ENCODE measurements at places on chromosomes 16 and 17.
A peak's percentile ranks its signal among the peaks of the same experiment; 100 is the strongest.

DNA sequence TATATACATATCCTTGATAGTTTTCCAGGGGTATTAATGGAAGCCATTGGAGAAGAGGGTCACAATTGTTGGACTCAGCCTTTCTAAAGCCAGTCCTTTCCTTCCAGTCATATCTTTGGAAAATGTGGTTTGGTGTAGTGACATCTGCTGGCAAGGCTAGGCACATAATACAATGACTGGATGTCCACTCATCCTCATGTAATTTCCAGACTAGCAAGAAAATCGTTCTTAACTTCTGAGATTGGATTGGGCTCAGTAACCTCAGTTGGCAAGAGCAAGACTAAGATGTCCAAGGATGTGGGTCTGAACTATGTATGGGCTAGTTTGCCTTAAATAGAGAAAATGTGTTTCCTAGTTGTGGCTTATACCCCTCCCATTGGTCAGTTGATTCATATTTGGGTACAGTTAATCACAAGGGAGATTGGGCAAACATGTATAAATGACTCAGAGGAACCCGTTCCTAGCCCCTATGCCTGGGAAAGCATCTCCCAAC, 8.7 kb upstream of the KAT7 start:
- DNase-seq = peak; percentile 59

DNA sequence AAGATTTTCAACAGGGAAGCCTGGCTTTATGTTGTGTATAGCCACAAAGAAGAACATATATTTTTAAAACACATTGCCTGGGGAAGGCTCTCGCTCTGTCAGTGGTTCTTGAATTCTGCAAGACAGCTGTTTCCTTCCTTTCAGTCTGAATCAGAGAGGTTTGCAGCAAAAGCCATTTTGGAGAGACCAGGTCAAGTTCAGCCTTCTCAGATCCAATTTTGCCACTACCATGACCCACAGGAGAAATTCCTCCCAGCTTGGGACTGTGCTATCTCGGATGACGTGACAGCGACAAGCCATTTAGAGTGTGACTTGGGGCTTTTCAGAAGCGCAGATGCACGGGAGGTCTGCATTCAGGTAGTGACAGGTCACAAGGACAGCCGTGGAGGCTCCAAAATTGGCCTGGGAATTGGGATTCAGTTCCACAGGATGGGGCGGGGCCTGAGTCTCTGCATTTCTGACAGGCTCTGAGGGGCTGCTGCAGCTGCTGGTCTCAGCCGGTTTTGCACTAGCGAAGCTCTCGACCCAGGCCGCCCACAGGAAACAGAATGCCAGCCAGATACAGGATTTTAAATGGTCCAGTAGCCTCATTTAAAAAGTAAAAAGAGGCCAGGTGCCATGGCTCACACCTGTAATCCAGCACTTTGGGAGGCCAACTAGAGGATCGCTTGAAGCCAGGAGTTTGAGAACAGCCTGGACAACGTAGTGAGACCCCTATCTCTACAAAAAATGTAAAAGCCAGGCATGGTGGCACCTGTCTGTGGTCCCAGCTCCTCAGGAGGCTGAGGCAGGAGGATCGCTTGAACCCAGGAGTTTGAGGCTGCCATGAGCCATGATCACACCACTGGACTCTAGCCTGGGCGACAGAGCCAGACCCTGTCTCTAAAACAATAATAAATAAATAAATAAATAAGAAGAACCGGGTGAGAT, 196.6 kb upstream of the CIBAR2 start:
- DNase-seq = no peak

DNA sequence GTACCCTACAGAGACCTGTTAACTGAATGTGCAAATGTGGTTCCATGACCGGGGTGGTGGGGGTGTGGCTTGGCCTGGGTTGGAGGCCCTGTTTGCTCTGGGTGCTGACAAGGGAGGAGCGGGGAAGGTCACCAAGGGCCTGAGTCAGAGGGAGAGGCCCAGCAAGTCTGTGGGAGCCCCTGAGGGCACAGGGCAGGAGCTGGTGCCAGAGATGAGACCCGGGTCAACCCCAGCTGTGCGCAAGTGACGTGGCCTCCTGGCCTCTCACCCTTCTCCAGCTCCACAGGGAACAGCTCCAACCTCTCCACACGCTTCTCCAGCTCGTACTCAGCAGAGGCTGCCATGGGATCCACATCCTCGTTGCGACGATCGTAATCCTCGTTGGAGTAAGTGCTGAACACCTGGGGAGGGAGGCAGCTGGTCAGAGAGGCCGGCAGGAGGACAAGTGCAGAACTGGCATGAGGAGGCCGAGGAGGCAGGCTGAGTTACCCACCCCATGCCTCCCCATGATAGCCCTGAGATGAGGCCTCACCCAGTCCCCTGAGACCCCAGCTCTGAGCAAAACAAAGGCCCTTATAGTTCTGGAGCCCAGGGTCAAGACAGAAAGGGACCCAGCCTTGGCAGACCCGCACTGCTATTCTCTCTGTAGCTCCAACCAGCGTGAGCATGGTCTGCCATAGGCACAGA, 5.5 kb downstream of the PPP1R9B start:
- DNase-seq = no peak

DNA sequence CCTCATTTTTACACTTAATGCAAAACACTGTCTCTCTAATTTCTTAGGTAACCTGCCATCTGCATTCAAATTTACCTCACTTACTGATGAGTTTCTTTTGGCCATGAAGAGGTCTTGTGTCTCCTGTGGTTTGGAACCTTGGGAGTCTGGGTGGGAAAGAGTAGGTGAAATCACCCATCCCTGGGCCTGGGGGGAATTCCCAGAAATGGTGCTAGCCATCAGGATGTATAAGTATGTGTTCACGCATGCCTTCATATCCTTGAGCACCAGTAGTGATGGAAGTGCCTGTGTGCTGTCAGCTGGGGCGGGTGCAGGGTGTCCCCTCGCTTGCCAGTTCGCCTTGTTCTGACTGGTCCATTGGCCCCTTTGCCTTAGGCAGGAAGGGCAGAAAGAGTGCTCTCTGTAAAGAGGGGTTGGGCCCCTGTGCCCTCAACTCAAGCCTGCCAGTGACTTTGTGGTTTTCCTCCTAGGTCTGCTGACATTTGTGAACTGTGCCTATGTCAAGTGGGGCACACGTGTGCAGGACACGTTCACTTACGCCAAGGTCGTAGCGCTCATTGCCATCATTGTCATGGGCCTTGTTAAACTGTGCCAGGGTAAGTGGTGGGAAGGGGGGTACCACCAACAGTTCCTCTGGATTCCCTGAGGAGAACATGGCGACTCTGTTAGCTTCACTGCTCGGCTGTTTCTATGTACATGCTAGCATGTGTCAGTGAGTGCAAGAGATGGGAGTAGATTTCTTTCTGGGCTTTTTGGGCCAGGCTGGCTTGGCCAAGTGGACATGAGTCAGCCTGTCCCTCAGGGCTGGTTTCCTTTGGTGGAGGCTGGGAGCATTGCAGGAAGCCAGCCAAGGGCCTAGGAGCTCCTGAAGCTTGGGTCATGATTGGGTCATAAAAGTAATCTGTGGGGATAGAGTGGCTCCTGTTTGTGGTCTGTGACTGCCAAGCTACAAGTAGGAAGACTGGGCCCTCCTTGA, 23.2 kb downstream of the SLC7A6OS start:
- peak; percentile 75 for DNase-seq

GRCh38 chr17:61058066-61058465, 341.6 kb upstream of the TBX2 start:
- DNase-seq = no peak

Measured in A172 (cell line).